ENCODE measurements at places on chromosomes 6 and 20. TPM values are rescaled to one million over a fixed set of nuclear protein-coding genes. Genes with fewer than 3 reads are reported as not detected.

Gene SALL4
- 0.01 TPM for polyA plus RNA-seq

Gene PRDM13
- not detected for polyA plus RNA-seq

Gene UBR2
- polyA plus RNA-seq, result 6.7 TPM

Gene VSTM2L
- polyA plus RNA-seq, result 14.1 TPM

Gene MRPS18A
- 103 TPM for polyA plus RNA-seq

Gene ARFGEF2
- 6.2 TPM for polyA plus RNA-seq

Gene SAMD5
- 0.37 TPM for polyA plus RNA-seq

Gene HLA-DPA1
- polyA plus RNA-seq, result 18.2 TPM

Gene TTBK1
- 0.04 TPM for polyA plus RNA-seq

Gene KIAA0408
- polyA plus RNA-seq, result 1.5 TPM

Gene ZNF165
- 0.49 TPM for polyA plus RNA-seq

Gene HNF4A
- polyA plus RNA-seq, result under 0.01 TPM

Gene HRH3
- polyA plus RNA-seq, result not detected

Gene TPD52L1
- polyA plus RNA-seq, result 21.2 TPM

Gene C6orf15
- polyA plus RNA-seq, result not detected

Gene CDKN1A
- polyA plus RNA-seq, result 23.3 TPM

Gene PRR18
- not detected for polyA plus RNA-seq

Gene CST2
- not detected for polyA plus RNA-seq

Gene ADGRB3
- polyA plus RNA-seq, result 0.77 TPM

Gene PNPLA1
- not detected for polyA plus RNA-seq

Gene LGSN
- not detected for polyA plus RNA-seq

Gene SLC22A3
- polyA plus RNA-seq, result 2.0 TPM

Gene ZDHHC14
- polyA plus RNA-seq, result 7.7 TPM

Gene MOCS3
- 0.95 TPM for polyA plus RNA-seq

Gene FITM2
- polyA plus RNA-seq, result 25.2 TPM

Gene CST8
- polyA plus RNA-seq, result not detected

Gene TRIM31
- not detected for polyA plus RNA-seq

Gene WFDC10B
- not detected for polyA plus RNA-seq

Gene NOX3
- not detected for polyA plus RNA-seq

Gene SIRPD
- polyA plus RNA-seq, result not detected

Gene FOXF2
- polyA plus RNA-seq, result 0.16 TPM

Gene BTN1A1
- polyA plus RNA-seq, result not detected

Gene TRIM10
- not detected for polyA plus RNA-seq

Gene SNPH
- polyA plus RNA-seq, result 1.5 TPM

Gene LRRC73
- polyA plus RNA-seq, result 0.44 TPM

Gene SGK2
- polyA plus RNA-seq, result 0.45 TPM
